Stimulated activated CD4-positive, alpha-beta T cell treated with anti-CD3 and anti-CD28 coated beads, Interleukin-12 subunit alpha, Interleukin-12 subunit beta, amount 100 ng/mL, for 24 hours (primary cell): ENCODE measurements at places on chromosomes 2 and 18.

GRCh38 chr2:100113990-100114433 is 28.4 kb downstream of the AFF3 start:
- no peak for DNase-seq

- DNase-seq, result no peak
These were observed 15.6 kb downstream of the HRH4 start for GRCh38 chr18:24475926-24476589.

DNA sequence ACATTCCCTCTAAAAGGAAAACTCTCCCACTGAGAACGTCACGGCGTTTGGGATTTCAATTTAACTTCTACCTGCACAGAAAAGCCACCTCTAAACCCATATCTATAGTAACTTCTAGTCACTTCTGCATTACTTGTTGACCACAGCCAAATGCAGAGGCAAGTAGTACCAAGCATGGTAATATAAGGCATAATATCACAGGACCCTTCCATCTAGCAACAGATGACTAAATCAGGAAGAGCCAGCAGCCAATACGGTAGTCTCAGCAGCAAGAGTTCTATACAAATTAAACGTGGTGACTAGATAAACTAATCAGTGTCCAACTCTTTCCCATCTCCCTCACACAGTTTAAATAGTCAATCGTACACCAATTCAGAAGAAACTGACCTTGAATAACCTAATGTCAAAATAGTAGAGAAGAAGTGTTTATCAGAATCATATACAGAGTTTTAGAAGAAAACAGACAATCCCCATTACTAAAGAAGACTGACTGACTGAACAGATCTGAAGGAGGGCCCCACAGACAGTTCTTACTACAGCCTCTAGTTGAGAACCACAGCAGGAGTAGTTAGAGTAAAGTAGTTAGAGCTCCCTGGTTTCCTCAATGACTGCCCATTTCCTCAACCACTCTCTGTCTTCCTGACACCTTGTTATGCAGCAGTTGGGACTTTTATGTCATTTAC is 30.0 kb downstream of the MEMO1 start:
- no peak for DNase-seq

DNA sequence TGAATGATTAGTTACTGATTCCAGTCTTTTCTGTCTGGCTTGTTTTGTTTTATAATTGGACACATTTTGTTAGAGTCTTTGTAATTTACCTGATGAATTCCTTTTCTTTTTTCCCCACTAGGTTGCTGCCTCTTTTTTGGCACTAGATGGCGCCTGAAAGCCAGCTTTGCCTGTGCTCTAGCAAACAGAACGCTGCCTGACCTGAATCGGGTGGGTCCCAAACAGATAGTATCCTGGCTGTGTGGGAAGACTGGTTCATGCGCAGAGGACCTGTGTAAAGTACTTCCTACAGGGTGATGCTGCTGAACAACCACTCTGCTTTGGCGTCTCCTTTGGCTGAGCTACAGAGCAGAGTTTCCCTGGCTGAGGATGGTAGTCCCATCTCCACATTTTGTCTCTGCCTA is 288.2 kb downstream of the IKZF2 start:
- no peak for DNase-seq
